ENCODE measurements at places on chromosomes 2 and 18. TPM values are rescaled to one million over a fixed set of nuclear protein-coding genes. Genes with fewer than 3 reads are reported as not detected.

GRCh38 chr18:24060644-24061043 is 46.1 kb downstream of the TTC39C start:
- DNase-seq: no peak
- no peaks in the 10 kb centered on the region for H3K36me3 ChIP-seq
- H3K27me3 ChIP-seq: no peaks in the 10 kb centered on the region
- no peak overlapping the region for H3K4me3 ChIP-seq

DNA sequence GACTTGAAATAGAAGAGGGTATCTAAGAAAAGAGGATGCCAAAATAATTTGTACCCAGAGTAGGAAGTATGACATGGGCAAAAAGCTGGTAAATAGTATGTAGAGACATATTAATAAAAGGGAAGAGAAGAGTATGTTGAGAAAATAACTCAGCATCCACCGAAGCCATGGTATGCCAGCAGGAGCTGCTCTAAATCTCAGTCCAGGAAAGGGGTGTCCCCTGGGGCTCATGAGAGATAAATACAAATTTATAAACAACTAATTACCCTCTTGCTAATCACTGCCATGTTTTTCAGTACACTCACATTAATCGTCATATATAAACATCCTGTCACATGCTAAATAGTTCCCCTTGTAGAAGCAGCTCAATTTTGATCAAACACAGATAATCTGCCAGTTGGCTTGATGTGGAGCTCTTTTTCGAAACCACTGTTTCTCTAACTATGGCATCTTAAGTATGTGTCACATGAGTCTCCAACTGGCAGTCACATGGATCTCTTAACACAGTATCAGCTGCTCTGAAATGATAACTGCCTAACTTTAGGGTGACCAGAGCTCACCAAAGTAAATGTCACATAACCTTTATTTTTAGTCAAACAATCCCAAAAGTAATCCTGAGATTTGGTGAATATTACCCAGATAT is 31.9 kb downstream of the EXOC6B start:
- 0 out of 2 replicates have a peak, but pooled peaks cover 4% of the 10 kb centered on the region for H3K4me1 ChIP-seq
- no peaks in the 10 kb centered on the region for H3K36me3 ChIP-seq
- no peak for DNase-seq
- H3K27ac ChIP-seq: no peak overlapping the region
- no peaks in the 10 kb centered on the region for H3K27me3 ChIP-seq
- no peak overlapping the region for H3K4me3 ChIP-seq

DNA sequence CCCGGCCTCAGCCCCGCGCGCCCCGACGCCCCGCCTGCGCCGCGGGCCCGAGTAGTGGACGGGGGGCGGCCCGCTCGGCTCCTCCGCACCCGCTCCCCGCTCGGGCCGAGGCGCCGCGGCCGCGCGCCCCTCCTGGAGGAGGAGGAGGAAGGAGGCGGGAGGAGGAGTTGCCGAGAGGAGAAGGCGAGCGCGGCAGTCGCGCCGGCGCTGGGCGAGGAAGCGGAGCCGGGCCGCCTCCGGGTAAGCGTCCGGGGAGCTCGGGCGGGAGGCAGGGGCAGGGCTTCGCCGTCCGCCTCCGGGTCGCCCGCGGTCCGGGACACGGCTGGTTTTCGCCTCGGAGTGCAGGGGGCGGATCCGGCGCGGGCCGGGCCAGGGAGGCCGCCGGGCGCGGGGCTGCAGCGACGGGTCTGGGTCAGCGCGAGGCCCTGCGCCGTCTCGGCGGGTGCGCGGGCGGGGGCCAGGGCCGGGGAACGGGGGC is at the start of gene SOCS6:
Gene SOCS6 (plus strand): TSS at position 195 of the 478 bp plus-strand sequence. CDS start 35,624 bp downstream, outside the sequence.
- H3K27me3 ChIP-seq: no peaks in the 10 kb centered on the region
- peak; percentile 61 for DNase-seq
- peaks cover 5% of the 10 kb centered on the region for H3K4me1 ChIP-seq
- no peak within 1 kb of the TSS for H3K27ac ChIP-seq

- DNase-seq: no peak
- H3K27me3 ChIP-seq: no peaks in the 10 kb centered on the region
- no peak overlapping the region for H3K4me3 ChIP-seq
Observed at GRCh38 chr18:59735269-59735860, 38.1 kb upstream of the CCBE1 start.

DNA sequence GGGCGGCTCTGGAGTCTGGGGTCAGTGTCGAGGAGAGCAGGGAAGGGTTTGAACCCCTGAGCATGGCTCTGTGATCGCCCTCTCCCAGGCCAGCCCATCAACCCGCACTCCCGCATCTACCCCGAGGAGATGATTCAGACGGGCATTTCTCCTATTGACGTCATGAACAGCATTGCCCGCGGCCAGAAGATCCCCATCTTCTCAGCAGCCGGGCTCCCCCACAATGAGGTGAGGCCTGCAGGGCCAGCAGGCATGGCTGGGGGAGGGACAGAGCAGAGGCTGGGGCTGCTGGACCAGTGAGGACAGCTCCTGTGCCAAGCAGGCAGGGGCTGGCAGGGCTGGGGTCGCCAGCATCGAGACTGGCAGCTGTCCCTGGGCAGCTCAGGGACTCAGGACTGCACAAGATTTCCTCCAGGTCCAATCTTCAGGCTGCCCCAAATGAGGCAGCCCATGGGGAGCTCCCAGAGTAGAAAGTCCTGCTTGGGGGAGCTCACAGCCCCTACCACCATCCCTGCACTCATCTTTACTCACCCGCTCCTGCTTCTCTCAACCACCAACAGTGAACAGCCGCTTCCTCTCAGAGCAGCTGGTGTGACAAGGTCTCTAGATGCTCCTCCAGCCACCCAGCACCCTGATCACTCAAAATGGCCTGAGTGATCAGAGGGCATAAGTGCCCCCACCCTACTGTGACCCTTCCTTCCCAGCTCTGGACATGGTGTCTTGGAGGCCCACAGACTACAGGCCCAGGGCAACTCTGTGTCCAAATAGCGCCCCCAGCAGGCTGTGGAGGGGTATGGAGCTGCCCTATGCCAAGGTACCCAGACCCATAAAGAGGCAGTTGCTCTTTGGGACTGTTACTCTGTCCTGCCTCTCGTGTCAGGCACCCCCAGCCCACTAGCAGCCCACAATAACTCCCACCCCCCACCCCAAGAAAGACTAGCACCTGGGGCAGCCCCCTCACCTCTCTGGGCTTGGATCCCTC is 18.3 kb upstream of the ANKRD53 start:
- no peaks in the 10 kb centered on the region for H3K27me3 ChIP-seq
- no peak overlapping the region for H3K27ac ChIP-seq
- no peaks in the 10 kb centered on the region for H3K36me3 ChIP-seq
- no peak for DNase-seq

- H3K36me3 ChIP-seq: no peaks in the 10 kb centered on the region
- no peak for DNase-seq
- H3K4me1 ChIP-seq: 0 out of 2 replicates have a peak, but pooled peaks cover 2% of the 10 kb centered on the region
- H3K4me3 ChIP-seq: no peak overlapping the region
- peaks cover 5% of the 10 kb centered on the region for H3K27me3 ChIP-seq
Observed at GRCh38 chr2:75194184-75194868, 5.0 kb downstream of the TACR1 start.

DNA sequence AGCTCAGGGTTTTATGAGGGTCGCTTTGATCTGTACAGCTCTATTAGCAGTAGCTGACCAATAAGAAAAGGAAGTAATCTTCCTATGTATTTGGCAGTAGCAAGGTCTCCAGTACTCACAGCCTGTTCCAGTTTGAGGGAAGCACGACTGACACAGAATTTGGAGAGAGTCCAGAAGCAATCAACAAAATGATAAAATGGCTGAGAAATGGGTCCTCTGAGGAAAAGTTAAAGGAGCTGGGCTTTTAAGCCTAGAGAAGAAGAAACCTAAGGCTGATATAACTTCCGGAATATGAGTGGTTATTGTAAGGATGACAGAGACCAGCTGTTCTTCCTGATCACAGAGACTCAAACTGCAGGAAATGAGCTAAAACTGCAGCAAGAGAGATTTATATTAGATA is 382.8 kb downstream of the GPD2 start:
- H3K36me3 ChIP-seq: no peaks in the 10 kb centered on the region
- no peak overlapping the region for H3K4me3 ChIP-seq

GRCh38 chr2:215436705-215437565 is 1.1 kb upstream of the FN1 start:
- peaks cover 7% of the 10 kb centered on the region for H3K36me3 ChIP-seq
- H3K27ac ChIP-seq: peak overlapping the region; percentile 94
- peak overlapping the region; percentile 46 for H3K4me3 ChIP-seq
- no peaks in the 10 kb centered on the region for H3K27me3 ChIP-seq

GRCh38 chr18:66662632-66663031 is 58.7 kb upstream of the CDH19 start:
- no peak for DNase-seq
- no peaks in the 10 kb centered on the region for H3K27me3 ChIP-seq
- no peak overlapping the region for H3K27ac ChIP-seq
- H3K4me3 ChIP-seq: no peak overlapping the region
- no peaks in the 10 kb centered on the region for H3K4me1 ChIP-seq

- no peaks in the 10 kb centered on the region for H3K36me3 ChIP-seq
- no peaks in the 10 kb centered on the region for H3K4me1 ChIP-seq
- no peak for DNase-seq
- no peaks in the 10 kb centered on the region for H3K27me3 ChIP-seq
Observed at GRCh38 chr2:216551234-216552068, 52.8 kb downstream of the RPL37A start.

GRCh38 chr2:127649100-127649611 is 3.2 kb downstream of the GPR17 start:
- no peaks in the 10 kb centered on the region for H3K27me3 ChIP-seq
- peaks cover 11% of the 10 kb centered on the region for H3K4me1 ChIP-seq
- no peak overlapping the region for H3K27ac ChIP-seq
- no peaks in the 10 kb centered on the region for H3K36me3 ChIP-seq
- no peak for DNase-seq

DNA sequence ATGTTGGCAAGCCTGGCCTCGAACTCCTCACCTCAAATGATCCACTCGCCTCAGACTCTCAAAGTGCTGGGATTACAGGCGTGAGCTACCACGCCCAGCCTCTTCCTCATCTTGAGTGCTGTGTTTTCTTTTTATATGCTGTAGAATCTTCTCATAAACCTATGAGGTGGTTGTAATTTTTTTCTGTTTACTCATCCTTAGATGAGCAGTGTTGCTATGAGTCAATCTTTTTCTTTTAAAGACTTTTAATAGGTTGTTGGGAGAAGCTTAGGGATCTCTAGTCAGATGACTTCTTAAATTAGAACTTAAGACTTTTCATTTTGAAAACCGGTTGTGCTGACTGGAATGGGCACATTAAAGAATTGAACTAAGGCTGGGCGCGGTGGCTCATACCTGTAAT is 8.7 kb upstream of the AAK1 start:
- H3K4me1 ChIP-seq: no peaks in the 10 kb centered on the region
- DNase-seq: no peak
- no peaks in the 10 kb centered on the region for H3K27me3 ChIP-seq
- H3K4me3 ChIP-seq: no peak overlapping the region

- peaks cover 3% of the 10 kb centered on the region for H3K4me1 ChIP-seq
- no peak for DNase-seq
- no peak overlapping the region for H3K4me3 ChIP-seq
- no peaks in the 10 kb centered on the region for H3K36me3 ChIP-seq
Observed at GRCh38 chr2:98828369-98828744, 97.4 kb upstream of the MGAT4A start.

GRCh38 chr2:236449167-236449761 is 120.4 kb upstream of the ACKR3 start:
- no peaks in the 10 kb centered on the region for H3K4me1 ChIP-seq
- no peak overlapping the region for H3K4me3 ChIP-seq
- H3K27ac ChIP-seq: no peak overlapping the region
- no peaks in the 10 kb centered on the region for H3K36me3 ChIP-seq
- no peak for DNase-seq

DNA sequence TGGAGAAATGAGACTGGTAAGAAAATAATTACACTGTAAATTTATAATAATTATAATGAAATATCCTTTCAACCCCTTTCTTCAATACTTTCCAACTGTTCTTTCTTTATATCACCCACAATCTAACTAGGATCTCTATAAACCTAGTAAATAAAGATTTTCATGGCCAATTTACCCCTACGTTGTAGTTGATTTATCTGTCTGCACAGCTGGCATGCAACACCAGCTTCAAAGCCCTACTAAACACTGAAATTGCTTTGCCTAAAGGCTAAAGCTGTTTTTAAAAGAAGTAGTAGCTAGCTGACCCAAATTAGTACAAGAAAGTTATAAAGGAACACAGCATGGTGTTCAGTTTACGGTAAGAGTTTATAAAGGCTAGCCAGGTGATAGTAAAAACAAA is 140.1 kb downstream of the NOL4 start:
- DNase-seq: no peak
- no peaks in the 10 kb centered on the region for H3K36me3 ChIP-seq
- H3K27me3 ChIP-seq: no peaks in the 10 kb centered on the region
- no peak overlapping the region for H3K4me3 ChIP-seq
- H3K4me1 ChIP-seq: no peaks in the 10 kb centered on the region
- H3K27ac ChIP-seq: no peak overlapping the region

- H3K4me3 ChIP-seq: no peak overlapping the region
- H3K27ac ChIP-seq: no peak overlapping the region
- no peaks in the 10 kb centered on the region for H3K36me3 ChIP-seq
- no peaks in the 10 kb centered on the region for H3K27me3 ChIP-seq
- no peak for DNase-seq
- no peaks in the 10 kb centered on the region for H3K4me1 ChIP-seq
Observed at GRCh38 chr18:58298251-58299134, 254.5 kb downstream of the NEDD4L start.

GRCh38 chr2:100104718-100105677 is 37.4 kb downstream of the AFF3 start:
- peaks cover 5% of the 10 kb centered on the region for H3K27me3 ChIP-seq
- peak; percentile 12 for DNase-seq
- H3K27ac ChIP-seq: no peak overlapping the region

GRCh38 chr2:100412881-100413321 is 4.6 kb downstream of the CHST10 start:
- no peaks in the 10 kb centered on the region for H3K4me1 ChIP-seq
- no peak overlapping the region for H3K4me3 ChIP-seq
- H3K27me3 ChIP-seq: no peaks in the 10 kb centered on the region
- H3K36me3 ChIP-seq: no peaks in the 10 kb centered on the region

- no peak for DNase-seq
- no peaks in the 10 kb centered on the region for H3K36me3 ChIP-seq
- H3K4me3 ChIP-seq: no peak overlapping the region
- H3K27ac ChIP-seq: no peak overlapping the region
Observed at GRCh38 chr2:184032983-184033382, 565.3 kb upstream of the ZNF804A start.

DNA sequence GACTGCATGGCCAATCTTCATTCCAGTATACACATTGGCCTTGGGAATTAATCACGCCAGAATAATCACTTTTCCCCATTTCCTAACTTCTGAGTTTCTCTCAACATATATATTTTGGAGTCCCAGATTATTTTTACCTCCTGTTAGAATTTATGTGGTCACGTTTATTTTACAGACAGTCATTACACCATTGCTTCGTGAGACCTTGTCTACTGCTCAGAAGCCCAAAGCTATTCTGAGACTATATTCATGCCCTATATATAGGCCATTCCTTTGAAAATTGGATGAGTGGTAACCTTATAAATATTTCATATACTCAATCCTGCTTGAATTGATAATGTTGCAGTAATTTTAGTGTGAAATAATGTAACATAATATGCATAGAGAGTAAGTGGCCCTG is 610.0 kb upstream of the CDH2 start:
- H3K36me3 ChIP-seq: no peaks in the 10 kb centered on the region
- H3K4me3 ChIP-seq: no peak overlapping the region
- no peaks in the 10 kb centered on the region for H3K27me3 ChIP-seq
- H3K4me1 ChIP-seq: no peaks in the 10 kb centered on the region
- no peak for DNase-seq

Gene TFCP2L1
- 17.8 TPM for total RNA-seq

Gene SERPINB10
- total RNA-seq: not detected

Gene MYO7B
- total RNA-seq: 0.58 TPM

Gene LYPD1
- 15.8 TPM for total RNA-seq

Gene AFF3
- total RNA-seq: 0.19 TPM

Gene CCBE1
- 0.44 TPM for total RNA-seq

Gene SERPINB3
- total RNA-seq: not detected

Gene HOXD13
- not detected for total RNA-seq

Gene RBKS
- 7.1 TPM for total RNA-seq

All from Caco-2 (cell line).